ENCODE measurements at places on chromosomes 11 and 22.

GRCh38 chr22:26822313-26822712 is 164.9 kb downstream of the MIAT start:
- no peak for DNase-seq

DNA sequence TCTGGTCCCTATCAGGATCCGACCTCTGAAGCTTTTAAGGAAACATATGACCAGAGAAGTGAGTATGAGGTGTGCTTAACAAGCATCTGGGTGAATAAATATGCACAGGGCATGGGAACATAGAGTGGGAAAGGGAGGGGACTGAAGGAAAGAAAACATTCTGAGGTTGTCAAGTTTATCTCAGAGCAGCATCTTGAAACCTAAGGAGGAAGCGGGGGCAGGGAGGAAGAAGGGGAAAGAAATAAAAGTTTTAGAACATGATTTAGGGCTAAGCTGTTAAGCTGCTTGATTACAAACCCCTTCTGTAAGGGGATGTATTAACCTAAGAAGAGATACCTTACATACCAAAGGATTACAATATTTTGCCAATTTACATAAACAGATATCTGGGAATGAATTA is 24.0 kb upstream of the SC5D start:
- DNase-seq: no peak

GRCh38 chr11:93541884-93542810 is 1.0 kb downstream of the SMCO4 start:
- DNase-seq: peak; percentile 41

DNA sequence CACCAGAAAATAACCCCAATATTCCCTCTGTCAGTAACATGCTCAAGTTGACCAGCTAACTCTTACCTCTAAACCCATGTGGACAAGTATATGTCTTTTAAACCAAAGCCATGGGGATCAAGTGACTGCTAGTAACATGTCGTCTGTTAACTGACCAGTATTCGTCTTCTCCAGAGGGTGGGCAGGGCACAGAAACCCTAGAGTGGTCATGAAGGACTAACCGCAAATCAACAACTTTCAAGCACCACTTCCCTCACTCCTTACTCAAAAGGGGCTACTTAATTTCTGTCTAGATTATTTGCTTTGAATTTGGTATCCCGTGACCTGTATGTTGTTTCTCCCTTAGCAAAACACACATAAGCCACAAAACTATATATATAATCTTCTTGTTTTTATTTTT is 293.2 kb downstream of the SWAP70 start:
- no peak for DNase-seq

DNA sequence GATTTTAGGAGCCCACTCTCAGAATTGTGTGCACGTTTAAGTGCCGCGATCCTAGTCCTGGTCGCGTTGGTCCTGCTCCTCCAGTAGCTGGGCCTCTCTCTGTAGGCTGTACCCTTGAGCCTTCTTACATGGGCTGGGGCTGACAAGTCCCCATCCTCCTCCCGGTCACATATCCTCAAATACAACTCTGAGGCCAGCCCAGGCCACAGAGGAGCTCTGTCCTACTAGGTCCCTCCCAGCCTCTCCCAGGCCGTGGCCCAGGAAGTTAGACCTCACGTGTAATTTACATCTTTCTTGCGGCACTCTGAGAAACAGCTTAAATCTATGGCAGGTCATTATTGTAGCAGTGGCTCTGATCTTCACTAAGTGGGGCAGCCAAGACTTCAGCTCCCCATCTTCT is 207.2 kb upstream of the TBCEL start:
- DNase-seq: no peak

DNA sequence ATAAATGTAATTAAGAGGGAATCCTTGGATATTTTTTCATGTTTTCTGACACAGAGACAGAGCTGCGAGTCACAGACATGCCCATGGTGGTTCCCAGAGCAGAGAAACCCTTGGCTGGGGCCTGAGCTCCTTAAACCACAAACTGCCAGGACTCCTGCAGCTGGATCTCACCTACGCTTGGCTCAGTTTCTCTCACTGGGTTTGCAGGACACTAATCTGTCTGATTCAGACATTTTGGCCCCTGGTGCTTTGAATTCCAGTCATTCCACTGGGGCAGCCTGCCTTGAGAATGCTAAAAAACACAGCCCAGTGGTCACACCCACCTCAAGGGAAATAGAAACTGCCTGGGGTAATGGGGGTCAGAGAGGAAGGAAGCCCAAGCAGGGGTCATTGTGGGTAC is 122.6 kb downstream of the CCDC81 start:
- peak; percentile 55 for DNase-seq

DNA sequence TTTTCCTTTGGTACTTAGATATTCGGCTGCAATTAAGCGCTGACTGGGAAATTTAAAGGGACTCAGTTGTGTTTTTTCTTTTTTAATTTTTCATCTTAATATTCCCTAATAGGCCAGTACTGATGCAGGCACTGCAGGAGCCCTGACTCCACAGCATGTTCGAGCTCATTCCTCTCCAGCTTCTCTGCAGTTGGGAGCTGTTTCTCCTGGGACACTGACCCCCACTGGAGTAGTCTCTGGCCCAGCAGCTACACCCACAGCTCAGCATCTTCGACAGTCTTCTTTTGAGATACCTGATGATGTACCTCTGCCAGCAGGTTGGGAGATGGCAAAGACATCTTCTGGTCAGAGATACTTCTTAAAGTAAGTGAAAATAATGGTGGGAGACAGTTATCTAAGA is 3.8 kb downstream of the YAP1 start:
- DNase-seq: no peak

DNA sequence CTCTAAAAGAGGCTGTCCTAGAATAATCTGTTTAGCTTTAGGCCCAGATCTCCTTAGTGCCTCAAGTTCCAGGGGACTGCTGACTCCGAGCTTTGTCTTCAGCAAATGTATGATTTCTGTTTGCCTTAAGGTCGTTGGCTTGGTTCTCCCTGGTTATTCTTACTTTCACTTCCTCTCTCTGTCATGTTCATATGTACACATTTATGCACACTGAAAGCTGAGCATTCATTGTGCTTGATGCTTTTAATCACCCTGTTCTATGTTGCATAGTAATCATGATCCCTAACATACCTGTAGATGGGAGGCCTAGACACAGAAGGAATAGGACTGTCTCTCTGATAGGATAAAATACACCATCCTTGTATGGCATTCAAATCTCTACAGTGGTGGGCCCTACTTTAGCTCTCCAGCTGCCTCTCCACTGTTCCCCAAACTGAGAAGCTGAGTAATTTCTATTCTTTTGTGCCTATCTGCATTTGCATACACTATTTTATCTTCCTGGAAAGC is 7.2 kb downstream of the PPFIBP2 start:
- DNase-seq: no peak

- no peak for DNase-seq
Observed at GRCh38 chr11:11976481-11977127, 31.8 kb downstream of the DKK3 start.

DNA sequence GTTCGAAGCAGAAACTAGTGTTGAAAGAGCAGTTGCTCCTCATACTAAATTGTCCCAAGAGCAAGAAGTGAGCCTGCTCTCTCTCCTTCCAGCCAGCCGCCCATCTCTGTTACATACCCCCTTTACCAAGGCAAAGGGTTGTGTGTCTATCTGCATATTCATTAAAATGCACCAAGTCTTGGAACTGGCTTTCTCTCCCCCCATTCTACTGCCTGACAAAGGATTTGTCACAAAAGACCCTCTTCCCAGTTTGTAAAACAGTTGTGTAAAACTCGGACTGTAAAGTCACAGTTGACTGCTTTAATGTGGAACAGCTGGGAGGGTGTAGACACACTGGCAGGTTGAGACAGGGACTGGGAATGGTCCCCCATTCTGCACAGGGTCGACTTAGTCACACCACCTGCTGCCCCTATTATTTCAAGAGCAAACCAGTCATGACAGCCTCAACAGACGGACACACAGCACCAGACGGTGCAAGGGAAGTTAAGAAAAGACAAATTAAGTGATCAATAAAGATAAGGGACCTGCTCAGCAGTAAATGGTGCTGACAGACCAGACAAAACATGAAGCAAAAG is 60.0 kb upstream of the HTATIP2 start:
- no peak for DNase-seq

DNA sequence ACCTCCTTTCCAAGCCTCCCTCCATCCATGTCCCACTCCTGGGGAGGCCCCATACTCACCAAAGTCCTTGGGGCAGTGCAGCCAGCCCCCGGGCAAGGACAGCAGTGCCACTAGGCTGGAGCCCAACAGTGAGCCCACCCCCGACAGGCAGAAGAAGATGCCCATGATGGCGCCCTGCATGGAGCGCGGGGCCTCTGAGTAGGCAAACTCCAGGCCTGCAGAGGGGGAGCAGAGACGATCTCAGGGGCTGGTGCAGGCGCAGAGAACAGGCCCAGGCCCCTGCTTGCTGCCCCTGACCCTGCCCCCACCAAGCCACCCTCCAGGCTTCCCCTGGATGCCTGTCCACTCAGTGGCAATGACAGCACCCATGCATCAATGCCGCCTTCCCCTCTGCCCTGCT is 13.6 kb downstream of the TMEM132A start:
- no peak for DNase-seq

DNA sequence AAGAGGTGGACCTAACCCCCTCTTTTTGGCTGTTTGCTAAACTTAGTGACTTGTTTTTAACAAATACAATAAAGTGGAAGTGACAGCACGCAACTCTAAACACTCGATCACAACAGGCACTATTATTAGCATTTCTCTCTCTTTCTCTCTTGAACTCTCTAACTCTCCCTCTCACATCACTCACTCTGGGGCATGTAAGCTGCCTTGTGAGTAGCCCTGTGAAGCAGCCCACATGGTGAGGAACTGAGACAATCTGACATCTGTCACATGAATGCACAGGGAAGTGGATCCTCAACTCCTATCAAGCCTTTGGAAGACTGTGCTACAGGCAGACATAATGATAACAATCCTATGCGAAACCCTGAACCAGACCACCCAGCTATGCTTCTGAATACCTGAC is 609.0 kb upstream of the CNTN5 start:
- DNase-seq: no peak

- DNase-seq: peak; percentile 8
Observed at GRCh38 chr11:128629516-128630106, 42.3 kb upstream of the ETS1 start.

DNA sequence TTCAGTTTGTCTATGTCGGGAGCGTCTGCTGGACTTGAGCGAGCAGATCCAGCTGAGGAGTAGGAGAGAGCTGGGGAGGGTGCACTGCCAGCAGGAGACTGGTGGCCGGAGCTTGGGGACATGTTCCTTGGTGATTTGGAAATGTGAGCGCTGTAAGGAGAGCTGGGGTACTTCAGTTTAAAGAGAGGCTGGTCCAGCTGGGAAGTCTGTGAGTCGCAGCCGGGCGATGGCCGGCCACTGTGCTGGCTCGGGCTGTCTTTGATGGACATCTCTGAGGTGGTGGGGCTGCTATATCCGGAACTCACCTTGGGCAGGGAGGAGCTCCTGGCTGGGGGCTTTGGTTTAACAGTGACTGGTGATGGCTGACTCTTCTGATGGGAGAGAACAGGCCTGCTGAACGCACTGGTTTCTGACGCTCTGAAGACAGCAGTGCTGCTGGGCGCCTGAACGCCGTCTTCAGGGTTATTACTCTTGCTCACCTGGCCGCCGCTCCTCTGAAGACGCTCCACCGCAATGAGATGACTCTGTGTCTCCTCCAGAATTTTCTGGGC is 63.6 kb upstream of the PITPNB start:
- DNase-seq: no peak

DNA sequence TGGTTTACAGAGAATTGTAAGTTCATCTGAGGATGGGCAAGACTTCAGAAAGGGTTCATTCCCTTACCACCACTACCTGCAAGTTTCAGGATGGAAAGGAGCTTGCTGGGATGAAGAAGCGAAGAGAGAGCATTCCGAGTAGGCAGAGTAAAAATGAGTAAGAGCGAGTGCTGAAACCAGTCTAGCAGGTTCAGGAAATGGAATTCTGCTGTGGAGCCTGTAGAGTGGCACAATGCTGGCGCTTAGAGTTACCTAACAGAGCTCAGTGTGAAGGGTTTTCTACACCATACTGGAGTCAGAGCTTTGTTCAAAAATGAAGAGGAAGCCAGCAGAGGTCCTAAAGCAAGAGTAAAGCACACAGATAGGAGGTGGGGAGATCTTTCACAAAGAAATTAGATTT is 179.2 kb upstream of the ZC3H12C start:
- no peak for DNase-seq

DNA sequence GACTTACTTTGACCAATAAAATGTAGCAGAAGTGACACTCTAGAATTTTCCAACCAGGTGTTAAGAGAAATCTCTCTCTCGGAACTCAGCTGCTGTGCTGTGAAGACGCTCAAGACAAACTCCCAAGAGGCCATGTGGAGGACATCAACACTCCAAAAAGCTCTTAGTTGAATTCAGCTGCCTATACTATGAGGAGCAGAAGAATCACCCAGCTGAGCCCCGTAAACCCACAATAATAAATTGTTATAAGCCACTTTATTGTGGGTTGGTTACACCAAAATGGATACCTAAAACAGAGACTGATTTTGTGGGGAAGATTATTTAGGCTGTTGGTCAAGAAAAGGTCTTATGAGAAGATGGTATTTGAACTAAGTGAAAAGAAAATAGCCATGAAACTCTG is 44.1 kb upstream of the FSHB start:
- DNase-seq: no peak

DNA sequence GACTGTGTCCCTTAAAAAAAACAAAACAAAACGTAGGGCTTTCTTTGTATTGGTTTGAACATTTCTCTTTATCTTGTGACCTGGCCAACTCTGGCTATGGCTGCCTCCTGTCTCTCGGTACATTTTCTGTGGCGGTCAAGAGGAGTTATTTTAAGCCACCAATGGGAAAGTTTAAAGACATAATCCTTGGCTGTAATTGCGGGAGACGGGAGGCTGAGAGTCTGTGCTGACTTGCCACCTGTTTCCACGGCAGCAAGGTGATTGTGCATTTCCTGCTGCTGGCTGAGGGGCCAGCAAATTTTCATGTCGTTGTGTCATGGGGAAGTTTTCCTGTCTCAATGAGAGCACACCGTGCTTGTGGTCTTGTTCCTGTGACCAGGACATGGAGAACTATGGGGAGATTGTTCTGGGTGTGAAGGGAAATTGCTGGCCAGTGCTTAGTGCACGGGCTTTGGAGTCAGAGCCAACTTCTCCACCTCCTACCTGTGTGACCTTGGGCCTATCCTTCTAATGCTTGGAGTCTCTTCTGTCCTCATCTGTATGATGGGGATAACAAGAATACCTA is 11.0 kb downstream of the PTPRJ start:
- no peak for DNase-seq

- DNase-seq: no peak
Observed at GRCh38 chr11:63660972-63661371, 10.2 kb downstream of the ATL3 start.

- peak; percentile 78 for DNase-seq
Observed at GRCh38 chr22:38755155-38755910, 465 bp downstream of the SUN2 start.

DNA sequence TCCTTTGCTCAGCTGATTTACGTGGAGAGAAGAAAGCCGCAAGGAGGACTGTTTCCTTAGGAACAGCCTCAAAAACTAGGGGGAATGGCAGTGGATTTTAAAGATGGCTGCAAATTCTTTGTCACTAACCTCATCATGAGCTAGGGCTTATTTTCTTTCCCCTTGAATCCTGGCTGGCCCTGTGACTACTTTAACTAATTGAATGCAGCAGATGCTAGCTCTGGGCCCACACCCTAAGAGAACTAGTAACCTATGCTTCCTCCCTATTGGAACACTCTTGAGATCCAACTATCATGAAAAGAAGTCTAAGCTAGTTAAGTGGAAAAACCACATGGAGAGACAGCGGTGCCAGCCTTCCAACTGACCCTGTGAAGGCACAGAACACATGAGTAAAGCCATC is 421.3 kb upstream of the NARS2 start:
- no peak for DNase-seq

- no peak for DNase-seq
Observed at GRCh38 chr22:41891407-41891806, 23.5 kb downstream of the SHISA8 start.

Measured in AG10803 (cell line).